Upper lobe of right lung (tissue), 1 donor: ENCODE measurements at places on chromosomes 16 and 17. TPM values are rescaled to one million over a fixed set of nuclear protein-coding genes. Genes with fewer than 3 reads are reported as not detected.

DNA sequence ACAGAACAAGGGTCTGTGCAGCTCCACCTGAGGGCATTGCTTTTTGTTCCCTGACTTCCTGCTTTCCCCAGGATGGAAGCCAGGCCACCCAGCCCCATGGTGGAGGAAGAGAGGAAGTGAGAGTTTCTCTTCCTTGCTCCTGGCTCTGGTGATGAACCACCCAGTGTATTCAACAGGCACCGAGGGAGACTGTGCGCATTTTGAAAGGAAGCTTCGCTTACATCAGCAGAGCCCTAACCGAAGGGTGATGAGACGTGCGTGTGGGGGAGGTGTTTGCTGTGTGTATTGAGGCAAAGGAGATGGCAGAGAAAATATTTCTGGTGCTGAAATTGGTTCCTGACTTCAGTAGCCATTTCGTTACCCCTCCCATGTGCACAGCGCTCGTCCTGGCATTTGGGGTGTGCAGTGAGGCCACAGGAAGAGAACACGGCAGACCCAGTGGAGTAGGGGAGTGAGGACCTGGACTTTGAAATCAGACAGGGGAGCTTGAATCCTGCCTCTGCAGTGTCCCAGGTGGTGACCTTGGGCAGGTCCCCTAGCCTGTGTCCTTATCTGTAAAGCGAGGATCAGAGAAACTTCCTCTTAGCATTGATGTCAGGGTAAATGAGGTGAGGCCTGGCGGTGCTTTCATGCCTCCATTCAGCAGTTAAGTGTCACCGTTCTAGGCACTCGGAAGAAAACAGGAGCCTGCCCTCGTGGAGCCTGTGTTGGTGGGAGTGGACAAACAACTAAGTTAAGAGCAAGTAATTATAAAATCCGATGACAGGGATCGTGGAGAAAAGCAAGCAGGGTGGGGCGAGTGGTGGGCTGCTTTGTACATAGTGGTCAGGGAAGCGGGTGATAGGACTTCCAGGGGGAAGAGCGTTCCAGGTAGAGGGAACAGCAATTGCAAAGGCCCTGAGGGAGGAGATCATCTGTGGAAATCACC lies 7.4 kb downstream of the CMIP start:
- no peak for DNase-seq

DNA sequence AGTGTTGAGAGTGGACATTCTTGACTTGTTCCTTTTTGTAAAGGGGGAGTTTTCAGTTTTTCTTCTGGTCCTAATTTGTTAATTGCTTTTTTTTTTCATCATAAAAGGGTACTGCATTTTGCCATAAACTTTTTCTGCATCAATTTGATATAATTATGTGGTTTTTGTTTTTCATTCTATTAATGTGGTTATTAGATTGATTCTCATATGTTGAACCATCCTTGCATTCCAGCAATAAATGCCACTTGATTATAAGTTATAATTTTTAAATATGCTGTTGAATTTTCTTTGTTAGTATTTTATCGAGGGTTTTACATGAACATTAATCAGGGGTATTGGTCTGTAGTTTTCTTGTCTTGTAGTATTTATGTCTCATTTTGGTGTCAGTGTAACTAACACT lies 87.2 kb upstream of the SMIM36 start:
- DNase-seq = no peak

DNA sequence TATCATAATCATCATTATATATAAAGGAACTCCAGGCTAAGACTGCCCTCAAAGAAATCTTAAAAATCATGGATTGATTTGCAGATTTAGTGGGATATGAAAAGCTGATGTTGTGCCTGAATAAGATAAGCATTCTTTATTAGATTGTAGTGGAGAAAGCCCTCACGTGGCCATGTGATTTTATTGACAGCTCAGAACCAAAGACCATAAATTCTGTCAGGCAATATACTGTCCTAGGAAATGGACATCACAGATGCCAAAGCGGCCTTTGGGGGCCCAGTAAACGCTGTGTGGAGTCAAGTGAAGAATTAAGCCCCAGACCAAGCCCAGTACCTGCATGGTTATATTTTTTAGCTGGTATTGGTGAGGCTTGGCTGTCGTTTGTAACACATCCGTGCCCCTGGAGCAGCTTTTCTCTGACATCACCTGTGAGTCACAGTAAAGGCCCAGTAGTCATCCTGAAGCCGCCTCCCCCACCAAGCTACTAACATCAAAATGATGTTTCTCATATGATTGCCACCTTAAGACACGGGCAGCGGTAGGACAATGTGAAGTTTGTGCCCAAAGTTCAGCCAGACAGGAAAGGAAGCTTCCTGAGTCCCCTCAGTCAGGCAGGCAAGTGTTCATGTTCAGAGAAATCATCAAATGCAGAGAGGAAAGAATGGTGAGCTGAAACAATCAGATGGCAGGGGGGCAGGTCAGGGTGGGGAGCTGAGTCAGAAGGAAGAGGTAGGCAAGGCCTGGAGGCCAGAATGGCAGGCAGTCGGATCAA lies 209.4 kb downstream of the IRX3 start:
- DNase-seq = no peak

GRCh38 chr17:72657467-72658317 lies 434.8 kb downstream of the SLC39A11 start:
- no peak for DNase-seq

GRCh38 chr16:21570676-21571017 lies 28.7 kb upstream of the METTL9 start:
- DNase-seq = no peak

GRCh38 chr16:56357765-56358322 lies 67.5 kb downstream of the AMFR start:
- peak; percentile 62 for DNase-seq

- no peak for DNase-seq
Measured at GRCh38 chr16:73543970-73544599, 496.2 kb upstream of the ZFHX3 start.

DNA sequence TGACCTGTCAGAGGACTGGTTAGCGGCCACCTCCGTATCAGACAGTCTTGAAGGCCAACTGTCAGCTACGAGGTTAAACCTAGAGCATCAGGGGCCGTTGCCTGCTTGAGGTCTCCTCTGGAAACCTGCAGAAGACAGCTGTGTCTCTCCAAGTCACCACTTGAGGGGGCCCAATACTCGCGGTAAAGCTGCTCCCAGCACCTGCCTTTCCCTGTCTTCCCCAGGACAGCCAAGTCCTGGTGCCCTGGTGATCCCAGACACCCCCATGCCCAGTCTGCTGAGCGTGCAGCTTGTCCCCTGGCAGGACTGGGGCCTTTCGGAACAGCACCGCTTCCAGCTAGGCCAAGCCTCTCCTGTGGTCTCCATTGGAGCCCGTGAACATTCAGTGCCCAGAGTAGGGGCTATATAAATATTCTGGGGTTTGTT lies 80.1 kb downstream of the DNAH17 start:
- DNase-seq = peak; percentile 80

DNA sequence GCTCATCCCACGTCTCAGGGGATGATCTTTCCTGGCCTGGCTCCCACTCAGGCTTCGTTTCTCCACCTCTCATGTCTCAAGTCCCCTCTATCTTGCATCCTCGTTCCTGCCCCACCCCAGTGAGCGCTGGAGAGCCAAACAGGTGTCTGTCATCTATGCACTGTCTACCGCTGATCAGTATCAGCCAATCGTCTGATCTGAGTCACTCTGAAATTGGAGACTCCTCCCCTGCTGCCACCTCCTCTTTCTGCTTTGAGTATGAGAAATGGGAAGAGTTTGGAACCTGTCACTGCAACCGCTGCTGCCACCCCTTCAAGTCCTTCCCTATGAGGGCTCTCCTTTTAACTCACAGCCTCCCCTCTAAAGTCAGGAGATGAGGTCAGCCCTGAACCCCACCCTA lies 28.0 kb downstream of the FZD2 start:
- DNase-seq = no peak

GRCh38 chr17:73359987-73360410 lies 48.2 kb upstream of the CDC42EP4 start:
- peak; percentile 93 for DNase-seq

GRCh38 chr16:49978569-49979326 lies 46.3 kb upstream of the CNEP1R1 start:
- DNase-seq = no peak

GRCh38 chr16:9677301-9677653 lies 505.0 kb downstream of the GRIN2A start:
- DNase-seq = no peak

DNA sequence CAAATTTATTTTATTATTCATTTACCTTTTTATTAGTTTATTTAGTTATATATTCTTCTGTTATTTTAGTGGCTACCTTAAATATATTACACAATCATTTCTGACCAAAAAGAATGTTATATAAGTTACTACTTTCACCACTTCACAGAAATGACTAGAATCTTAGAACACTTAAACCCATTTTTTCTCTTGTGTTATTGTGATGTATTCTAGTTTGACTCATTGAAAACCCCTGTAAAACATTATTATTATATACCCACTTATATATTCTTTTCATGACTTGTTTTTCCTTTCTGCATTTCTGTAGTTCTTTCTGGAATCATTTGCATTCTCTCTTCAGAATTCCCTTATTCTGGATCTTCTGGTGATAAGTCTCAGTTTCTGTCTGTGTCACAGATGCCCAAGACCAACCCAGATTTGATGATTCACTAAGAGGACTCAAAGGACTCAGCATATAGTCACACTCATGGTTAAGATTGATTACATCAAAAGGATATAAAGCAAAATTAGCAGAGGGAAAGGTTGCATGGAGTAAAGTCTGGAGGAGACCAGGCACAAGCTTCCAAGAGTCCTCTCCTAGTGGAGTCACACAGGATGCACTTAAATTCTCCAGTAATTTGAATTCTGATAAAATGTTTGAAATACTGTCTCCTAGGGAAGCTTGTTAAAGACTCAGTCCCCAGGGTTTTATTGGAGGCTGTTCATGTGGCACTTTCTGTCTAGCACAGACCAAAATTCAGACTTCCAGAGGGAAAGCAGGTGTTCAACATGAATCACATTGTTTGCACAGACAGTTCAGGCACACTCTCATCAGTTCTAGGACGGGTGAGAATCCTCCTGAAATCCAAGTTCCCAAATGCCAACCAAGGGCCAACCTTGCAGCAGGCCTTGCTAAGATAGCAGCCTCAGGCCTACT lies 7.7 kb downstream of the GINS3 start:
- no peak for DNase-seq

The RAB34 gene
- total RNA-seq = 63.5 TPM

The GPRC5C gene
- 48.6 TPM for total RNA-seq

The SHISA6 gene
- total RNA-seq = not detected

The CCL4L2 gene
- total RNA-seq = 4.5 TPM

The KRT32 gene
- not detected for total RNA-seq
